ENCODE measurements at places on chromosomes 13 and 19. TPM values are rescaled to one million over a fixed set of nuclear protein-coding genes. Genes with fewer than 3 reads are reported as not detected.

LGALS7B gene
- 1.9 TPM for total RNA-seq

HIPK4 gene
- total RNA-seq = 0.16 TPM

RB1 gene
- 14.0 TPM for total RNA-seq

NEK3 gene
- 9.3 TPM for total RNA-seq

SMIM44 gene
- not detected for total RNA-seq

BRCA2 gene
- total RNA-seq = 1.0 TPM

TMEM238 gene
- not detected for total RNA-seq

ZNF547 gene
- 4.6 TPM for total RNA-seq

ZFP30 gene
- 10.9 TPM for total RNA-seq

ZNF419 gene
- 14.2 TPM for total RNA-seq

SPHK2 gene
- total RNA-seq = 7.1 TPM

LPAR2 gene
- total RNA-seq = 1.9 TPM
